ENCODE measurements at places on chromosomes 1 and 21. TPM values are rescaled to one million over a fixed set of nuclear protein-coding genes. Genes with fewer than 3 reads are reported as not detected.

DNA sequence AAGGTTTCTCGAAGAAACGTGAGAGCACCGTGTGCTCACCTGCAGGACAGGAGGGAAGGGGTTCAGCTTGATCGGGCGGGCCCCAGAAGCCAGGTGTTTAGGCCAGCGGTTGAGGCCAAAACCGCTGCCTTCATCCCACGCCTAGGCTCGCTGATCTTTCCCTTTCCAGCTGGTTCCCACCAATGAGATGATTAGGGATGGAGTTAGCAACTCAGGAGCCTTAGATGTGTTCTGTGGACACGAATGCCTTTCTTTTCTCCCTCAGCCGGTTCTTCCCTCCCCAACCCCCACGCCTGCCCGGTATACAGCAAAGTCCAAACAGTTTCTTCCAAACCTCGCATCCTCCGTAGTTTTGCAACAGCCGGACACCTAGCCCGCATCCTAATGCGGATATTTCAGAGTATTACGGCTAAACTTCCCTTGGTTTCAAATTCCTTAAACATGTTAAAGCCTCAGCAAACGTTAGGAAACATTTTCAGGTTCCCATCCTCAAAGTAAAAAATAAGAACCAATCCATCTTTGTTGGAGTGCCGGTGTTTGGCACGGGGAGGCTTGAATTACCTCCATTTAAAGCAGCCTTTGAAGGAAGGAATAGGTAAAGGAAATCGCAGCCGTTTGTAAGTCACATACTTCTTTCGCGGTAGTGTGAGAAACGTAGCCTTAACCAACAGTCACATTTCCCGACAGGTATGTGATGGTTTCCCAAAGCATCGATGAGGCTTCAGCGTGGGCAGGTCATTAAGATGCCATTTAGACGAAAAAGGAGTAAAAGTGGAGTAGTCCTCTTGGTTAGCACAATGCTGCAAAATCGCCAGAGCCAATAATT, 1.1 kb downstream of the LRRC8C start:
- DNase-seq, result peak; percentile 6

The FAM72D gene
- total RNA-seq, result 1.4 TPM

The SLAMF7 gene
- not detected for total RNA-seq

The NHLH1 gene
- 14.3 TPM for total RNA-seq

The GNG4 gene
- 54.4 TPM for total RNA-seq

- no peak for DNase-seq
Observed at GRCh38 chr1:12539320-12539704, 78.7 kb downstream of the DHRS3 start.

The OR2G6 gene
- total RNA-seq, result under 0.01 TPM

The TAS1R1 gene
- not detected for total RNA-seq

- no peak for DNase-seq
Observed at GRCh38 chr1:212586206-212587015, 22.1 kb upstream of the ATF3 start.

The TRIM17 gene
- total RNA-seq, result 4.0 TPM

The NOC2L gene
- 30.2 TPM for total RNA-seq

- DNase-seq, result no peak
Observed at GRCh38 chr1:26498894-26499293, 26.7 kb downstream of the HMGN2 start.

DNA sequence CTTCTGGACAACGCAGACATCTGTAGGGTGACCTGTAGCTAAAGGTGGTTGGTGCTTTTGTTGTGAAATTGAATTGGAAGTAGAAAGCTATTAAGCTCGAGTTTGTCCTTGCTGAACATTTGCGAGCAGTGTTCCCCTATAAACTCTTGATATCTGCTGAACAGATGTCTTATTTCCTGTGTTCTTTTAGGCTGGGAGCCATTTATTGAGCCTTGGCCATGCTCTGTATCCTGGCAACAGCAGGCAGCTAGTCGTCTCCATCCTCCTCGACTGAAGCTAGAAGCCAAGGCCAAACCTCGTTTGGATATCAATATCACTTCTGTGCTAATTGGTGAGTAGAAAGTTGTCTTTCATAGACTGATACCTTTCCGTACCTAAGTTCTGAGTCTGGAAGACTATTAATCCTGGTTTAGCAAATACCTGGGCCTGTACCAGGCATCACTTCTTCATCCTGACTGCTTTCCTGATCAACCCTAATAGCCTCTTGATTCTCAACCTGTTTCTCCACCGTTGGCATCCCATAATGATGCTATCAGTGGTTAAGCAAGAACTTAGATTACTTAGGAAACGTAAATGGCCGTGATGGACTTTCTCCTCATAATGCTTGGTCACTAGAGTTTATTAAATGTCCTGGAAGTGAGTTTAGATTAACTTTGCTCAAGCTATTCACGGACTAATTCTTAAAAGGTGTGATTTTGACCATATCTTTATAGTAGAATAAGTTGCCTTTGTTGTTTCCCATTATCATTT, 103.4 kb downstream of the VPS13D start:
- DNase-seq, result no peak

The SHISA4 gene
- total RNA-seq, result 22.0 TPM

DNA sequence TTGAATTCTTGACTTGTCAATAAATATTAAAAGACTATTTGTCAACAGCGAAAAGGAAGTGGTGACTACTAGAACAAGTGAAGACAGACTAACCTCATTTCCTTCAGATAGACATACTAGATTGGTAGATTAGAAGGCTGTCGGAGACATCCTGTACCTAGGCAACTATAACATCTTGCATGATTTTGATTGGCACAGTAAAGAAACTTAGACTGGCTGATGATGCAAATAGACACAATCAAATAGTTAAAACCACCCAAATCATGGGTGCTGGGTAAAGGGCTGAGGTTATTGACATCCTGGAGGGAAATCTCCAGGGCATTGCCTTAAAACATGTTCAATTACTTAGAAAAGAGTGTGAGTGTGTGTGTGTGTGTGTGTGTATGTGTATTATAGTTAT, 85.9 kb upstream of the EDEM3 start:
- no peak for DNase-seq

The KIF2C gene
- total RNA-seq, result 9.4 TPM

DNA sequence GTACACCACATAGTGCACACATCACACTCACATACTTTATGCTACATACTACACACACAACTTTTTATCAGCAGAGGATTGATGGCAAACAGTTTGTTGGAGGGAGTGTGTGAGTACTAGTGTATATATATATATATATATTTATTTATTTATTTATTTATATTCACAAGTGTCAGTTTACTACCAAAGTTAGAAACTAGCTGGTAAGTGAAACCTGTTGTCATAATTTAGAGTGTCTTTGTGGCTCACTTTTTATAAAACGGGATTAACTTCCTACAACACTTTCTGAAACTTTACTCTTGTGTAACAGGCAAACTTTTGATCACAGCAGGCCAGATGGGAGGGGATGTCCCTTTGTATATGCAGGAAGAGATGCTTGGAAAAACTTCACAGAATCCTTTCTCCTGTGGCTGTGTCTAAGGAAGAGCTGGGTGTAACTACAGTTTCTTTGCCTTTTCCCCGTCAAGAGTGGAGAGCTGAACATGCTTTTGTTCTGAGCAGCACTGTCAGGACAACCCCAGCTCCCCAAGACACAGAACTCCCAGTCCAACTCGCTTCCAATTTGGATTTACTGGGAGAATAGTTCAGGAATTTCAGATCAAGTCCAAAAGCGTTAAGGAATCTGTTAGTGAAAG, 1.9 kb upstream of the SAMD13 start:
- DNase-seq, result no peak

DNA sequence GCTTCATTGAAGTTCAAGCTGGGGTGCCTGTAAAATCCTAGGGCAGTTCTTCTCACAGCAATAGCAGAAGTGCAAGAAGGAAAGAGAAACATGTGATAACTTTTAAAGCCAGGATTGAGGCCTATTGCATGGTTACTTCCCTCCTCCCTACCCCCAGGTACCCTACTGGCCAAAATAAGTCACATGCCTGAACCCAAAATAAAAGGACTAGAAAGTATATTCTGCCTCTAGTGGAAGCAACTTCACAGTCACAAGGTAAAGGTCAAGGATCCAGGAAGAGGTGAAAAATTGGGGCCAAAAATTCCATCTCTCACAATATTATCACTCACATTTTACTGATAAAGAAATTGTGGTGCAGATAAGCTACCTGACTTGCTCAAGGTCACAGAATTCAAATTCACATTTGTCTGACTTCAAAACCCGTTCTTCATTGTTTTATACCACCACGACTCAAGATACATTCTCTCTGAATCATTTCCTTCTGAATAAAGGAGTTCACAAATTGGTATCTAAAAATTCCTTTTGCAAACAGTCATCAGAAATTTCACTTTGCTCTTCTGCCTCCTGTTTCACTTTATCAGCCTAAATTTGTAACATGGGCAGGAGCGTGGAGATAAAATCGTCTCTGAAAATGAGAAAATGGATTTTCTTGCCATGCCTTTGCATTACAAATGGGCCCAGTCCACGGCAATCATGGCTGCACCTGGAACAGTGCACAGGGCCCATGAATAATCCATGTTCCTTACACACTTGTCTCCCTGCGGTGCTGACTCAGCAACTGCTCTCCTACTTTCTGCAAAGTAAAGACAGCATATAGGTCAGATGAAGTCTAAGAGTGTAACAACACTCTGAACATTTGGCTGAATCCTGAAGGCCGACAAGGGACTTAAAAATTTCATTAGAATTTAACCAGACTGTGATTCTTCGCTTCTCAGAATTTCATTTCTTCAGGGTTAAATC, 485.3 kb upstream of the NFIA start:
- DNase-seq, result no peak

- no peak for DNase-seq
Observed at GRCh38 chr1:95582746-95583145, 348.7 kb downstream of the RWDD3 start.

- DNase-seq, result no peak
Observed at GRCh38 chr1:33081554-33082305, 777 bp downstream of the AZIN2 start.

The KRTAP7-1 gene
- total RNA-seq, result not detected

The S100A7A gene
- not detected for total RNA-seq

DNA sequence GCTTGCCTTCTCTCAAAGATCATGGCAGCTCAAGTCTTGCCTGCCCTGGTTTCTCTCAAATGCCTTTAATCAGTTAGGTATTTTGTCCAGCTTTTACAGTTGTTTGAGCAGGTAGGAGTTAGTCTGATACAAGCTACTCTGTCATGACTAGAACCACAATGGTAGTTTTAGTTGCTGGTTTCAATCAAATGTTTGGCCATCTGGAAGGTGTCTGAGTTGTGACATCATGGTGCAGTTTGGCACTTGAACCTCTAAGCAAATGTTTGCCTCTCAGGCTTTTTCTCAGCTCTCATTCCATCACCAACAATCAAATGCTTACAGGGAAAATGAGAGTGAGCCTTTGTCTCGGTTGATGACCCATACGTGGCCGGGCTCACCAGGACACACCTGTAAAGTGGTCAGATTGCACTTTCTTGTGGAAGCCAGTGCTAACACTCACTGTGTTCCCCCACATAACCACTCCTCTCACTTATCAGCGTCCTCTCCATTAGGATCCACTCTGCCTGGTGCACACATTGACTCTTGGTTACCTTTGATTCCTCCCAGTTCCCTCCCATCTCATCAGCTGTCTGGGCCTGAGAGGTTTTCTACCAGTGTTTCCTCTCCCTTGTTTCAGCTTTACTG, 67.5 kb downstream of the CCDC185 start:
- peak; percentile 60 for DNase-seq

GRCh38 chr1:196538473-196538872, 69.8 kb downstream of the KCNT2 start:
- DNase-seq, result no peak

DNA sequence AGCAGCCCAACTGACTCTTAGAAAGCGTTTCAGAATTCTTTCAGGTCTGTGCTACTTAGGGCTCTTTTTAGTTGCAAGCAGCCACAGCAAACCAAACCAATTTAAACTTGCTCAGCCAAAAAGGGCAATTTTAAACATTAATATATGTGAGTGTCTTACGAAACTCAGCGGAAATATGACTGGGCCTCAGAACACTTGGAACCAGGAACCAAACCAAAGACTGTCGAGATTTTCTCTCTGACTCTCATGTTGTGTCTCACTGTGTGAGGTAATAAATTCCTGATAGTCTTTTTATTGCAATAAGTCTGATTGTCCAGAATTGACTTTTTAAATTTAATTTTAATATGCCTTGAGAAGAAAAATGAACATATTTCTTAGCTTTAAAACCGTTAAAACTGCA, 122.3 kb downstream of the SYF2 start:
- DNase-seq, result no peak

- DNase-seq, result no peak
Observed at GRCh38 chr1:157262891-157263290, 124.7 kb upstream of the ETV3 start.

DNA sequence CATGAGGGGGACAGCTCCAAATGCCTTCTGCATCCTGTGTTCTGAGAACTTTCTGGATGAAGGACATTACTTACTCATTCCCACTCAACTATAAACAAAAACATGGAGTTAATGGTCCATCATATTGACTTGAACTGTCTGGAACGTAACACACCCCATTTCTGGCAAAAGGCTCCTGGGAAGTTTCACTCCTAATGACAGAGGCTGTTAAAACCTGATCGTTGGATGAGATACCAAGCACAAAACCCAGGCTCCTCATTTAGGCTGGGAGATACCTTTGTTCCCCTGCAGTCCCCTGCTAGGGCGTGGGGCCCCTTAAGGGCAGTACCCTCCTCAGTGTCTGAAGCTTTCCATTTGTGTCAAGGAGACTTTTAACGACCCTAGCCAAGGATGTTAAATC, 78.9 kb downstream of the RHOU start:
- DNase-seq, result no peak

Data from cerebellum (tissue), 4 donors.